Activated naive CD4-positive, alpha-beta T cell treated with anti-CD3 and anti-CD28 coated beads, Interleukin-2, amount 50 U/mL, for 72 hours (primary cell): ENCODE measurements at places on chromosomes 2 and 18.

DNA sequence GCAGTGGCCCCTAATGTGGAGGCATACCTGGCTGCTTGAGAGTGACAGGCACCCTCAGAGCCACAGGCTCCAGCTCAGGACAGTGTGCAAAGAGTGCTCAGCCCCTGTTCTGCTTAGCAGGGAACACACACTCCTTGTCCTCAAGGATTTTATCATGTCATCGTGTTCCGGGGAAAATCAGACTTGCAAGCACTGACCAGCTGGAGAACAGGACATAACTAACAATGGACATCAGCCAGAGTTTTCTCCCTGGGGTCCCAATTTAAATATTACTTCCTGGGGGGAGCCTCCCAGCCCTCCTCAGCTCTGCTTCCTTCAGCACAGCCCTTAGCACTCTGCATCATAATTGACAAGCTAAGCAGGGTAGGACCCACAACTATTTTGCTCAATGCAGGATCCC is 175.4 kb upstream of the ACAA2 start:
- DNase-seq: no peak

DNA sequence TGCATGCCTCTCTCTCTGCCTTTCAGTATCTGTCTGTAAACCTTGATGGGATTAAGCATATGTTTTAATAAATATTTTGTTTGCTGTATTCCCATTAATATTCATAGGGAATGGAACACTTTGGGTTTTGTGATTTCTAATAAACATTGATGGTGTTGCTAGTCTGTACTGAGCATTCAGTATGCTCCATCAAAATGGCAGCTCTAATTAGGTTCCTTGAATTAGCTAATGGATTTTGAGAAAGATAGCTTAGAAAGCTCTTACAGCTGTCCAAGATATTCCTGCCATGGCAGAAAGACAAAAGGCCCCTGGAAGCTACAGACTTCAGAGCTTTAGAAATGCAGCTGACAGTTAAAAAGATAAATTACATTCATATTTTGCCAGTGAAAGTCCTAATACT is 199.2 kb upstream of the NRP2 start:
- no peak for DNase-seq

DNA sequence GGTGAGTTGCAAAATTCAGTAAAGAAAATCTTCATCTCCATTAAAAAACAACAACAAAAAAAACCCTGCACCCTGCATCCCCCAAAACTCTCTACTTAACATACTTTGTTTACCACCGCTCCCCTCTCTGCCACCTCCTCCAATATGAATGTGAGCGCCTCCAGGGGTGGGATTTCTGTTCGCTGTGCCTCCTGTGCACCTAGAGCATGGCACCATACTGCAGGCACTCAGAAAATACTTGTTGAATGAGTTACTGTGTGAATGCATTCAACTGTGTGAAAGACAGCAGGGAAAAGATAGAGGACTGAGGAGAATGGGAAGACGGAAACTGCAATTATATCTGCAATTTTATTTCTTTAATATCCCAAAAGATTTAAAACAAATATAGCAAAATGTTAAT is 4.5 kb downstream of the CEBPZ start:
- DNase-seq: no peak

- no peak for DNase-seq
Observed at GRCh38 chr18:41594582-41594981, 360.5 kb upstream of the PIK3C3 start.

GRCh38 chr2:101419096-101419663 is 31.9 kb upstream of the CREG2 start:
- DNase-seq: no peak
